ENCODE measurements at places on chromosomes 5 and 9.
A peak's percentile ranks its signal among the peaks of the same experiment; 100 is the strongest.

GRCh38 chr9:70466976-70467561 lies 52.6 kb upstream of the KLF9 start:
- DNase-seq = peak; percentile 42

- no peak for DNase-seq
Observed at GRCh38 chr5:112161392-112161748, 257.7 kb downstream of the EPB41L4A start.

DNA sequence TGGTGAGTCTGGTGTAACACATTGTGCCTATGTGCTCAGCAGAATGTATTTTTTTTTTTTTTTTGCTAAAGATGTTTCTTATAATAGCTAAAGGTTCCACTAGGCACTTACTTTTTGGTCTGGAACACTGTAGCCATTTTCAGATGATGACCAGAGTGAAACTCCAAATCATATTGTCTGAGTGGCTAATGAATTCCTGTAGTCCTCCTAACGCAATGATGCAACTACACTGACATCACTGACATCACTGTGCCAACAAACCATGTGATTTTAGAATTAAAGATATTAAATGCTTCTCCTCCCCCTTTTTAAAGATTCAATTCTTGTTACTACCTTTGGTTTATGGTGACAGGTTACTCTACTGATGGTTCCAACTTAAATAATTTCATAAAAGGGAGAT lies 28.8 kb downstream of the JAKMIP2 start:
- DNase-seq = no peak

DNA sequence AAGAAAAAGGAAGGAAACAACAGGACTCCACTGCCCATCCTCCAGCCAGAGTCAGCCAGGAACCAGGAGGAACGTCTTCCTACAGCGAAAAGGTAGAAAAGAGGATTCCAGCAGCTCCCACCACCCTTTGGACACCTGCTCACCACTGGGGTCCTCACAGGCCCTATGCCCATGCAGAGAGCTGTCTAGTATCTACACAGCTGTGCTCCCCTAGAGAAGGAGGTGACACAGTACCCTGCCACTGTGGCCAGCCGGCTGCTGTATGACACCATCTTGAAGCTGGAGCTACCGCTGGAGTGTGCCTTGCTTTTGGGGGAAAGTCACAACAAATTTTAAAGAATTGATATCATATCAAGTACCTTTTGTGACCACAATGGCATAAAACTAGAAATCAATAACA lies 92.6 kb downstream of the GTF3C4 start:
- DNase-seq = no peak

DNA sequence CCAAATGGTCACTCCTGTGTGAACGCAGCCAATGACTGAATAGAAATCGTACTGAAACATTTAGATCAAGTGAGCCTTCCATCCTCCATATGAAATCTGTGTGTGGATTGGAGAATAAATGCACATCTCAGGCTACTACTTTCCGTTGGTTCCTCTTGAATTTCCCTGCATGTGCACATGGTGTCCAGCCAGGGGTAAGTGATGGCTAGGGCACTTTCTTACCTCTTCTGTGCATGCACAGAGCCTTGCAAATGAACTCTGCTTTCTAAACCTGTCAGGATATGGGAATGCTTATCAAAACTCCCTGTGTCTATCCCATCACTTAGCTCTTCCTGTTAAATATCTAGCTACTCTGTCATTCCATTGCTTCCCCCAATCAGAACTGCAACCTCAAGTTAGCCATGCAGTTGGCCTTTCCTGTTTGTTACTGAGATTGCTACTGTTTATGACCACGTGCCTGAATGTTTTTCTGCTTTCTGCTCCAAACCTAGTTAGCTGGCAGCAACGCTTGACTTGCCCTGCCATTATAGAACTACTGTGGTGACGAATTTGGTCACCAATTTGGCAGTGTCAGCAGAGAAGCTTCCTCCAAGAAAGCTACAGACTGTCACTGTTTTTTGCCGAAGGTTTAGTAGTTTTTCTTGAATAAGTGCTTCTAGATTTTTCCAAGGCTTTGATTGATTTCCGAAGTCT lies 661.6 kb downstream of the LRRC70 start:
- no peak for DNase-seq

- DNase-seq = no peak
Observed at GRCh38 chr5:9829621-9830020, 199.5 kb upstream of the TAS2R1 start.

DNA sequence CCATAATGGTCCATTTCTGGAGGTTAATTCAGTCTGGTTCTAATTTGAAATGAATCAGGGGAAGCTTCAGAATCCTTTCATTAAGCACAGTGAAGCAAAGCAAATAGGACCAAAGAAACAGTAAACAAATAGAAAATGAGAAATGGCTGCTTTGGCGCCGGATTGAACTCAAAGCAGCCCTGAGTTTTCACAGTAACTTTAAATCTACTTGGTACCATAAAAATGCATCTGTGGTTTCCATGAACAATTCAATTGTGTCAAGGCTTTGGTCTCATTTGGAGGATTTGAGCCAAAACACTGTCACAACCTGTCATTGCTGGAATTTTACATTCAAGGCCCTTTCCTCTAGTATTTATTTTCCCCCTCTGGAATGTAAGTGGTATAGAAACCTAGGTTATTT lies 25.9 kb upstream of the DAPK1 start:
- no peak for DNase-seq

DNA sequence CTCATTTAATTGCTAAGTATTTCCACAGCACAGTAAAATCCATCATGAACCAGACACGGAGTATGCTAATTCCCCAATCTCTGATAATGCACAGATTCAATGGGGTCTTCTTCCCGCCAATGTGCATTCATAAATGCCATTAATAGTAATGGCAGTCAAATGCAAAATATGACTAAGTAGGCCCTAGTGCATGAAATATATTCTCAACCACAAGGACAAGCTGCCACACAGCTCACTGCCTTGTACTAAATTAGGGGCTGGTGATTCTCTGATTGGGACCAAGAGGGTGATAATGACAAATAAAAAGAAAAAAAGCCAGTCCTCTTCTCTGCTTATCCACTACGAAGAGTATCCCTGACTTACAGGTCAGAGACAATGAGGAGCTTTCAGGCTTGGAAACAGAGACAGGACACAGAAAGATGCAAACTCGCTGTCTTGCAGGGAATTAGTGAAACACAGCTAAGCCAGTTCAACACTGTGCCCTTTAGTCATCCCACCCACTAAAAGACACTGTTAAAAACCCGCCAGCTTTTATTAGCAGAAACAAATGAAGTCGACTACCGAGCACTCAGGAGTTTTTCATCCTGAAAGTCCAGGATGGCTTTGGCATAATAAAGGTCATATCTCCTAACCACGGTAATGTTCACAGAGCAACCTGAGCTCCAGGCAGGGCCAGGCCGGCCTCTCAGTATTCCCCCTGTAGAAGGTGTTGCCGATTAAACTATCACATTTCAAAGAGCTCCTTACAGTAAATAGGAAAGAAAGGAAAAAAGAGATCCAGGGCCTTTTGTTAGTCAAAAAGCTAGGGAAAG lies 148.1 kb downstream of the EBF1 start:
- DNase-seq = no peak

DNA sequence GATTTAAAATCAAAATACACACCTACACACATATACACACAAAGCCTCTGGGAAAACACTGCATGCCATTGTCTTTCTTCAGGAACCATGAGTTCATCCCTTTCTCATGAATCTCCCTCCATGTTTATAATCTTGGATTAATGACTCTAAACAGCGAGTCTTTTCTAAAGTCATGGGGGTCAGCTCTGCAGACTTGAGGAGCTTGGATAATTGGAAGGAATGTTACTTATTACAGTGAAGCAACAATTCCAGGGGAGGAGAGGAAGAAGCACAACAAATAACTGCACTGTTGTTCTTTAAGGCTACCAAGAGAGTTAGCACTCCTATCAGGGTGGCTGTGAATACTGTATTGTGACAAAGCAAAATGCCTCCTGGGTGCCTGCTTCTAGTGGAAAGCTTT lies 444.7 kb downstream of the ANXA1 start:
- no peak for DNase-seq

DNA sequence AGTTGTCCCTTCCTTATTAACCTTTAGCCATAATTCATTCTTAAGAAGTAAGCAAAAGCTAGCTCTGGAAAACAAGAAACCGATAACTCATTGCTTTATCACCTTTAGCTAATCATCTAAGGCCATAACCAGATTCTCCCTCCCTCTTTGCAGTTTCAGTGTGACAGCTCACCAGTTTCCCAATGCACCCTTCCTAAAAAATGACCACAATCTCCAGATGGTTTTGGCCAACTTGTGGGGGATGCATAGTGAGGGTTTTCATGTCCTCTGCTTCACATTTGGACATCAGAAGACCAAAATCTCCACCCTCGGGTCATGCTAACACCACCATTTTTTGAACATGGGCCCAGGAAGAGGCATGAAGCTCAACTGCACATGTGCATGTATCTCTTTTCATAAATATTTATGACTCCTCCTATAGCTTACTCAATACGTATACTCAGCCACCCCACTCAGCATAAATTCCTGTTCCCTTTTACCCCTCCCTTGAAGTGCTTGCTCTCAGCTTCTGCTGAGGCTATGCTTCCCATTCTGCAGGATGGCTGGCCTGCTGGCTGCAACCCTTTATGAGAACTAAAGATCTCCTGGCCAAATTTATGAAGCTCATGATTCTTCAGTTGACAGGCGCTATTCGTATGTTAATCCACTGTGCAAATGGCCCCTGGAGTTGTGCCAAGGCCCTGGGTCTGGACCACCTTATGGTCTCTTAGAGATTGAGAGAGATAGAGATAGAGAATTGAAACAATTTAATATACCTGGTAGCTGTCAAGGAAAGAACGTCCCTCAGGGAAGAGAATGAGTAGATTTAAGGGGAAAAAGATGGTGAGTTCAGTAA lies 14.8 kb downstream of the PPP3R2 start:
- no peak for DNase-seq

- no peak for DNase-seq
Observed at GRCh38 chr9:15967068-15967467, 414.2 kb downstream of the CCDC171 start.

- DNase-seq = no peak
Observed at GRCh38 chr5:107671742-107672210, 1.0 kb upstream of the EFNA5 start.

- no peak for DNase-seq
Observed at GRCh38 chr9:2493109-2493508, 128.5 kb upstream of the VLDLR start.

GRCh38 chr9:135736272-135736978 lies 34.4 kb downstream of the KCNT1 start:
- no peak for DNase-seq

DNA sequence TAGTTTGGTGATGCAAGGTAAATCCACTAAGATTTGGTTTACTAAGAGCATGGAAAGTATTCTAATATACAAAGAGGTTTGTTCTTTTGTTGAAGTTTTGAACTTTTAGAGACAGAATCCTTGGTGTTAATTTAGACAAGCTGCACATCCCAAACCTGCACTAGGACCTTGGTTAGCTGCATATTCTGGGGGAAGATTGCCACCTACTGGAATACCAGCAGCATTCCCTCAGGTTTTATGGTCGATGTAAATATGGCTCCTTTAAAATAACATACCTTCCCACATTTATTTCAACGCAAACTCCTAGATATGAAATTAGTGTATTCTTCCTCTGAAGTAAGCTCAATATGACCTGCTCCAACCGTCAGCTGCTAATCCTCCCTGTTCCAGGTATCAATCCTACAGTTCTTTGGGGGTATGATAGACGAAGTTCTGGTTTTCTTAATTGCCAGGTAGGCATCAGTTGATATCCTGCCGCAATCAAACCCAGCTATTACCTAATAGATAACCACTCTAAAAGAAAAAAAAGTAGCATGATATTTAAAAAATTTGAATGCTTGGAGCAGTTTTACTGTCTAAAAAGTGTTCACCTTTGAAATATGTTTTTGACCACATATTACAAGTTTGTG lies 624.1 kb downstream of the ISL1 start:
- DNase-seq = no peak

DNA sequence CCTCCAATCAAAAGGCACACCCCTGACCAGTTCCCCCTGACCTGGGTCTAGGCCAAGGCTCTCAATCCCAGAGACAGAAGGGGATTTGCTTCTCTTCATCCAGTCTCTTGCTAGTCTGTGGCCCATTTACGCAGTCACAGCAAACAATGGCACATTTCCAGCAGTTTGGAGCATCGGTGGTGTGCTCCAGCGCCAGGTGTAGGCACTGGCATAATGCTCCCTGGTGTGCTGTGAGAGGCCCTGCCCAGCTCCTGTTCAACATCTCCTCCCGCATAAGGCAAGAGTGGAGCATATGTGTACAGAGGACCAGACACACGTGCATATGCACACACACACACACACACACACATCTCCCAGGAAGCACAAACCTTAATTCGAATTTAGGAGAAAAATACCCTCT lies 79.5 kb upstream of the ERCC6L2 start:
- DNase-seq = no peak

DNA sequence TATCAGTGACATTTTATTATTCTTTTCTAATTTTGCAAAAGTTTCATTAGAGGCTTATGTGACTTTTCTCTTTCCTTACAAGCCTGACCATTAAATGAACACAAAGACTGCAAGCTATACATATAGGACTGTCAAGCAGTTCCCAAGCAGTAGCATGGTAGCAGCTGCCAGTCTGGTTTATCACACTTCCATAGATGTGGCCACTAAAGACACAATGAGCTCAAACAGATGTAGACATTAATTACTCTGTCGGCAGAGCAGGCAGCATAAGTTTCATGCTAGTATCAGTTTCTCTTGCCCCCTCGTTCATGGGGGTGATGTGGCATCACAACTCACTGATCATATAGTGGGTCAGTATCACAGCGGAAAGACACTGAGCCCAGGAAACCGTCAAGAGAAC lies 89.5 kb downstream of the CDH10 start:
- DNase-seq = no peak

GRCh38 chr5:149761461-149761860 lies 31.4 kb downstream of the PPARGC1B start:
- no peak for DNase-seq

DNA sequence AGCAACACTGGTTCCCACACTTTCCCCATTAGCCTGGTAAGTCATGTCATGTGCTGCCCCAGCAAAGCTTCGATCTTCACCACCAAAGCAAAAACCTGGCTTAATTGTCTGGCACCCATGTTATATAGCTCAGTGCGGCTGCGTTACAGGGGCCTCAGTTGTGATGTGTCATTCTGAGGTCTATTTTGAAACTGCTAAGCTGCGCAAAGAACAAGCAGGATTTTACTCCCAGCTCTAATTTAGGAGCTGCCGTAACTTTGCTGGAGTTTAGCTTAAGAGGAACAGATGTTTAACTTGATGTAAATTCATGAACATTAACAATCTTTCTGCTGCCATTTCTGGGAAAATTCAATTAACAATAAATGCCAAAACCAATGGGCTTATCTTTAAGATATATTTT lies 274.1 kb downstream of the HSPA4 start:
- DNase-seq = no peak

DNA sequence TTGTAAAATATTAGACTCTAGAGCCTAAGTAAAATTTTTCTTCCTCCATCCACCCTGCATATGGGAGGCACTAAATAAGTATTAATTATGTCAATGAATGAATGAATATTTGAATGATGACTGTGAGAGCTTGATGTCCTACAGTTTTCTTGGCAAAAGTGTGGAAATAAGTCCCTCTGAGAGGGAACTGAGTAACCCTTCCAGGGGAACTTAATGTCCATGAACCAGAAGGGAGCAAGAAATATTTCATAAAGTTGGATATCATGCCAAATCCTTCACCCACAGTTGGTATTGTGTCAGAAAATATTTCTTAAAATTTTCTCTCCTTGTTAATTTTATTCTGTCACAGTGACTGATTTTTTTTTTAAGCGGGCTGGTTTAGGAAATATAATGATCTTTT lies 36.6 kb downstream of the NNT start:
- no peak for DNase-seq

All from activated T-cell treated with anti-CD3 and anti-CD28 coated beads, Interleukin-2, amount 50 U/mL, for 72 hours (primary cell).